ENCODE measurements at places on chromosomes 4 and X.

DNA sequence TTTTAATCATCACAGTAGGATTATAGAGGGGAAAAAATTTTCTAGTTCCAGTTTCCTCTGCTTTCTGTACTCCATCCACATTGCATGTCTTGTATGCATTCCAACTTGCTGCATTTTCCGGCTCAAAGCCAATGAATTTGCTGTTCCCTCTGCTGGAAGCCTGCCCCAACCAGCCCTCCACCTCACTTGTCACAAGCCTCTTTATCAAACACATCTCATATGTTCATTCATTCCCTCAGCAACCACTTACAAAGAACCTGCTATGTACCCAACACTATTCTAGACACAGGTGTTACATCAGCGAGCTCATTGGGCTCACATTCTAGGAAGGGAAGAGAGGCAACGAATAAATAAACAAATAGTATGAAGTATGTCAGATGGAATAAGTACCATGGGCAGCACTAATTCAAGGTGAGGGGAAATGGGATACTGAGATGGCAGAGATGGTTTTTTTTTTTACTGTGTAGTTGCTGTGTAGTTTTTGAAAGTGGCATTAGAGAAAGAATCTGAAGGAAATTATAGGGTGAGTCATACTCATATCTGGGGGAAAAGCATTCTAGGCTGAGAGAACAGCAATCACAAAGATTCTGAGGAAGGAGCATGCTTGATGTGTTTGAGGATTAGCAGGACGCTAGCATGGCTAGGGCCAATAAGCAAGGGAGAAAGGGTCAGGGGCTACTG, 332.5 kb downstream of the PDGFC start:
- DNase-seq = no peak

DNA sequence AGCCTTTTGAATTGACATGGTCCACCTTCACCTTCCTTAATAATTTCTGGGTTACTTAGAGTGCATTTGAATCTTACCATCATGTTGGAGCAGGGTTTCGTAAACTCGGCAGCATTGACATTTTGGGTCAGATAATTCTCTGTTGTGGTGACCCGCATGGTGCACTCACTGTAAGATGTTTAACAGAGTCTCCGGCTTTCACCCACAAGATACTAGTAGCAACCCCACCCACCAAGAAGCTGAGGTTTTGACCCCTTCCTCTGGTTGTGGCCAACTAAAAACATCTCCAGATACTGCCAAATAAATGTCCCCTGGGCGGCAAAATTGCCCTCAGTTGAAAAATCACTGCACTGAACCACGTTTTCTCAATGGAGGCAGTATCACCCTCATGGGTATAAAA, 62.7 kb downstream of the CHST7 start:
- DNase-seq = no peak

- no peak for DNase-seq
Observed at GRCh38 chrX:66717926-66718325, 79.0 kb upstream of the EDA2R start.

DNA sequence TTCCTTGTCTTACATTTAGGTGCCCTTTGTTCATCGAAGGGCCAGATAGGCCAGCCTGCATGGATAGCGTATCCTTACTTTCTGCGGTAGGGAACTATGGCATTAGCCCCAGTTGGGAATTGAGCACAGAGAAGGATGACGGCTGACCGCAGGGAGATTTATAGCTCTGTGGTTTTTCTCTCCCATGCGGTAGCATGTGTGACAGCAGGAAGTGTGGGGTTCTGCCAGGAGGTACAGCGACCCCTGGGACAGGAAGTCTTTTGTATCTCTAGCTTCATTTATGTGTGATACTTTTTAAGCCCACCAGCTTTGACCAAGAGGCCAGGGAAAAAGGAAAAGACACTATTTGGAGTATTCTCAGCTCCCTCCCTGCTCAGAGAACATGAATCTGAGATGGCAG, 33.1 kb downstream of the GAB3 start:
- DNase-seq = no peak

DNA sequence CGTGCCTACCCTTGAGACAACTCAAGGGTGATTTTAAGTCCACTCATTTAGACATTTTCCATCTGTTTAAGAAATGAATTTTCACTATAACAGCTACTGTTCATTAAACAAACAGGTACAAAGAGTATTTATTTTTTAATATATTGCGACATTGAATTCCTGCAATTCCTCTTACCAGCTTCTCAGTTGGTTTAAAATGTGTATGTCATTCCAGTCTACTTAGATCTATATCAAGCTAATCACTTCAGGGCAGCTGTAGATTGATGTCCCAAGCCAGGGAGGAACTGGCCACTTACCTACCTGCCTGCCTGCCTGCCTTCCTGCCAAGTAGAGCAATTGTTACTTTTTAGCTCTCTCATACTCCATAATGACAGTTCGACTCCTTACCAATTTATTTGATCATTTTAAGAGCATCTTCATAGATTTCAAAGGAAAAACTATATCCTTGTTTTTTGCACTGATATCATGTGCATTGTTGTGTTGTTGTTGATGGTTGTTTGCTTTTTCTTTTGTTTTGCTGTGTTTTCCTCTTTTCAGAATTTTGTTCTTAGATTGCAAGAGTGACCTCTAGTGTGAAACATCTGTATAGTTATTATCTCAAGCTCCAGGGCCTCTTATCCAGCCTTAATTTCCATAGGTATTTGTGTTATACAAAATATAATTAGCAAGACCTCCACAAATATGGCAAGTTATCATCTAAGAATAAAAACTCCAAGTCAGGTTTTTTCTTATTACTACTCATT, 120.9 kb upstream of the NRK start:
- DNase-seq = no peak

GRCh38 chr4:47668810-47669408, 169.0 kb downstream of the CORIN start:
- DNase-seq = no peak

DNA sequence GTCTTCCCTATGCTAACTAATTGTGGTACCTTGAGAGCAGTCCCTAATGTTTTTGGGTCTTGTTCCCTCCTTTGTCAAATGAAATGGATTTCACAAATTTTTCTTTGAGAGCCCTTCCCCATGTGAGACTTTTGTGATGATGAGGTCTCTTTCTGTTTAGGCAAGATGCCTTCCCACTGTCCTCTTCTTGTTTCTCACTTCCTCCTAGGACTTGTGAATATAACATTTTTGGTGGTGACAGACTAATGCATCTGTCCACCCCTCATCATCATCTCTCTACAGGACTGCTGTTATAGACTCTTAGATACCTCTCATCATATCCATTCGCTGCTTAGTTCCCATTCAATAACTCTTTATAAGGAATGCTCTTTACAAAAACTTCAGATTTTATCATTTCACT, 8.7 kb upstream of the ANK2 start:
- DNase-seq = no peak

GRCh38 chr4:53307210-53307609, 58.7 kb downstream of the SCFD2 start:
- DNase-seq = no peak

DNA sequence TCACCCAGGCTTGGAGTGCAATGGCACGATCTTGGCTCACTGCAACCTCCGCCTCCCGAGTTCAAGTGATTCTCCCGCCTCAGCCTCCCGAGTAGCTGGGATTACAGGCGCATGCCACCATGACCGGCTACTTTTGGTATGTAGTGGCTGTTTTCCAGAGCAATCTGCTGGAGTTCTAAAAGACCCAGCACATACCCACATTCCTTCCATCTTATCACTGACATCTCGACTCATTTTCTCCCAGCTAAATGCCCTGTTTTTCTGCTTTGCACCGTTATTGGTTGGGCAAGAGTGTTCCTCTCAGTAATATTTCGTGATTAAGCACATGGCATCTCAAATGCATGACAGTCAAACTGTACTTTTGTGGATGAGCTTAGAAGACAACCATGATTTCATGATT, 53.7 kb downstream of the PRKX start:
- no peak for DNase-seq

DNA sequence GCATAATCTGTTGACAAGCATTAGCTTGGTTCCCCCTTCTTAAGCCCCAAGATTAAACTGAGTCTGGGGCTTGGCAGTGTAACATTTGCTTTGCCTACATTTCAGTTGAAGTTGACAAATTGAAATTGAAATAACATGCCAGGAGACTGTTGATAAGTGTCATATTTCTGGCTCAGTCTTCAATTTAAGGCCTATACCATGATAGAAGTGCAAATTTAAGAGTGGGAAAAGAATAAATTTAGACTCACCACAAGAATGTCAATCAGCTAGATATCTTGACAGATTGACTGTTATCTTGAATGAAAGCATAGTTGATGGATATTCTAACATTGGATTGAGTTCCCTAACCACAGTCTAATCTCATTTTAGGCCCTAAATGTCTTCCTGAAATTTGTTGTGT, 117.6 kb downstream of the MAGEB17 start:
- DNase-seq = no peak

DNA sequence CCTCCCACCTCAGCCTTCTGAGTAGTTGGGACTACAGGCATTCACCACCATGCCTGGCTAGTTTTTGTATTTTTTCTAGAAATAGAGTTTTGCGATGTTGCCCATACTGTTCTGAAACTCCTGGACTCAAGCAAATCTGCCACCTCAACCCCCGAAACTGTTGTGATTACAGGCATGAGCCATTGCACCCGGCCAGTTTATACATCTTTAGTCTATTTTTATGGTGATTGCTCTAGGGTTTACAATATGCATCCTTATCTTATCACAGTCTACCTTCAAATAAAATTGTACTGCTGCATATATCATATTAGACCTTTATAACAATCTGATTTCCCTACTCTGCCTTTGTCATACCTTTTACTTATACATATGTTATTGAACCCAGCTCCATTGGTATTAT, 56.9 kb downstream of the SOWAHB start:
- DNase-seq = no peak

Data from NCI-H524 treated with DMSO at 0.1 percent for 48 hours (cell line).